Activated T-cell treated with anti-CD3 and anti-CD28 coated beads, Interleukin-2, amount 50 U/mL, for 72 hours (primary cell): ENCODE measurements at places on chromosomes 1 and 21.

GRCh38 chr1:203638950-203639349 is 12.3 kb downstream of the ATP2B4 start:
- no peak for DNase-seq

- no peak for DNase-seq
Observed at GRCh38 chr1:18010408-18010807, 97.2 kb upstream of the IGSF21 start.

DNA sequence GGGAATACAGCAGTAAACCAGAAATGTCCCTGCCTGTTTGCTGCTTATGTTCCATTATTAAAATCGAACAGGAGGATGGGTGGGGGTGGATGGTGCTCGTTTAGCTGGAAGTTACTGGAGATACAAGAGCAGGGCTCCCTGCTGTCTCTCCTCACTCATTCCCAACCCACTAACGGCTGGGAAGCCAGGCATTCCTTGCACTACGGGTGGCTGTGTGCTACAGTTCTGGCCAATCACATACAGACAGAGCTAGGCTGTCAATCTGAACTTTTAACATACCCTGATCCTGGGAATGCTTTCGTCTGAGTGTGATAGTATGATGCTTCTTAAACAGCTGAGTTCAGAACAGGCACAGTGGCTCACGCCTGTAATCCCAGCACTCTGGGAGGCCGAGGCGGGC is 7.0 kb downstream of the SIPA1L2 start:
- DNase-seq = no peak

- DNase-seq = no peak
Observed at GRCh38 chr1:209493559-209493958, 90.0 kb upstream of the CAMK1G start.

- DNase-seq = peak; percentile 86
Observed at GRCh38 chr1:46477153-46477929, 12.3 kb upstream of the DMBX1 start.

DNA sequence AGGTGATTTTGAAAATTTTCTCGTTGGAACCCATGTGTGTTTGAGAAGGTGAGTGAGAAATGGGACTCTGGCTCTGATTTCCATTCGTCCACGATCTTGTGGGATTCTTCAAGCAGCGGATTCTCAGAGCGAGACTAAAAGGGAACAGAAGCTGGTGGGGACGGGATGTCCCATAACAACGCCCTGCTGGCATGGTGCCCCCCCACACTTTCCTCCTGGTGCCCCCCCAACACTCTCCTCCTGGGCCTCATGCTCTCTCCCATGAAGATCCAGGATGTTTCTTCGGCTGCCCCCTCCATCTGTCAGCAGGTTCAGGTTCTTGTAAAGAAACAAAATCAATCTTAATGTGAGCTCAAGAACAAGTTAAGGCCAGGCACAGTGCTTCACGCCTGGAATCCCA is 29.1 kb downstream of the PRDM15 start:
- no peak for DNase-seq

DNA sequence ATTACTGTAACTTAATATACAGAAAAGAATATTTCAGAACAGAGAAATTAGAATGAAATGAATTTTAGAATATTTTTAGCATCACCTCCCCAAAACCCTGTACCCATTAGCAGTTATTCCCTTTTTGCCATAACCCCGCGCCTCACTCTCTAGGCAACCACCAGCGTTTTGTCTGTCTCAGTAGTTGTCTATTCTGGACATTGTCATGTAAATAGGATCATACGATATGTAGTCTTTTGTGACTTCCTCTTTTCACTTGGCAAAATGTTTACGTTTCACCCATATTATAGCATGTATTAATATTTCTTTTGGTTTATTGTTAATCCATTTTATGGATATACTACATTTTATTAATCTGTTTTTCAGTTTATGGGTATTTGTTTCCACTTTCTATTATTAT is 24.9 kb downstream of the SOAT1 start:
- no peak for DNase-seq

GRCh38 chr21:21146587-21147373 is 148.6 kb downstream of the NCAM2 start:
- DNase-seq = no peak

- DNase-seq = no peak
Observed at GRCh38 chr1:20323613-20323920, 32.9 kb downstream of the VWA5B1 start.

DNA sequence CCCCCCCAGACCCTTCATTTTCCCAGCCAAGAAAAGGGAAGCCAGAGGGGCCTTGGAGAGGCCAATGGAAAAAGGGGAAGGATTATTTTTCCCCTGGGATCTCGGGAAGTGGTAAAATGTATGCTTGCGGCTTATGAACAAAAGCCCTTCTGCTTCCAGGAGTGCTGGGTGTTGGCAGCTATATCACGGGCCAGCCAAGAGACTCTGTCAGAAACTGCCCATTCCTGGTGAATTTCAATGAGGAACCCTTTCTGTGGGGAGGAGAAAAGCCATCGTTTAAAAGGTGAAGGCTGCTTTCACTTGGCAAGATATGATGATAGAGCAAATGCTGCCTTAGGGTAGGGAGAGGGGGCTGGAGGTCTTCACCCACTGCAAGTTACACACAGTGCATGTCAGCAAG is 69.7 kb upstream of the ZC3H12A start:
- DNase-seq = no peak

GRCh38 chr1:67831850-67832513 is 1.3 kb downstream of the GNG12 start:
- no peak for DNase-seq

DNA sequence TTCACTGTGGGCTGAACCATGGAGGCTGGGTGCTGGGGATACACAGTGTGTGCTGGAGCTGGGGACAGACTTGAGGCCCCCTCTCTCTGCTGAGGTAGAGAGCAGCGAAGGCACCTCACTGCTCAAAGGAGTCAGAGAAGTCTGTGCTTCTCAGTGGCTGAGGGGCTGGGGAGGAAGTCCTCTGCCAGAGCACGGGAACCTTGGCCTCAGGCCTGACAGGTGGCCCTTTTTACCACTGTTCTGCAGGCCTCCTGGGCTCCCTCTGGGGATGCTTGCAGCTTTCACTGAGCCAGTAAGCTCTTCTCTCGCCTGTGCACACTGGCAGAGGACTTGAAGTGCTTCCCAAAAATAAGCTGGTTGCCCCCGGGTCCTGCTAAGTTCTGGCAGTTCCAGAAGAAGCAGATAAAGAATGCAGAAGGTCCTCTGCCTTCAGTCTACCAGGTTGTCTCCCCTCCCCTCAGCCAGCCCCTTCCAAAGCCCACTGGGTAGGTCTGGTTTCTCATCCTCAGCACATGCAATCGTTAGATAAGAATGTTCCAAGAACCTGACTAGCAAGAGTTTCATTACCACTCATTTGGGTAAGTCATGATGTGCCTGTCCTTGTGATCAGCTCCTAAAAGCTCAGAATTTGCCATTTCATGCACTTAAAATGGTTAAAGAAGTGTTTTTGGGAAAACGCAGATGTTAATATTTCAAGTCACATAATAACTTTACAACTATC is 53.9 kb downstream of the TENT5C start:
- DNase-seq = peak; percentile 58

DNA sequence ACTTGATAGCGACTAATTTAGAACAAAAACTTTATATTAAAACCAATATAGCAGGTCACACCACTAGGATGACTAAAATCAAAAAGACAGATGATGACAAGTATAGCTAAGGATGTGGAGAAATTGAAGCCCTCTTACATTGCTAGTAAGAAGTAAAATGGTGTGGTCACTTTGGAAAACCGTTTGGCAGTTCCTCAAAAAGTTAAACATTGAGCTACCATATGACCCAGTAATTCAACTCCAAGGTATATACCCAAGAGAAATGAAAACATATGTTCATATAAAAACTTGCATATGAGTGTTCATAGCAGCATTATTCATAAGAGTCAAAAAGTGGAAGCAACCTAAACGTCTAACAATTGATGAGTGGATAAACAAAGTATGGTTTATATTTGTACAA is 13.0 kb upstream of the SERINC2 start:
- DNase-seq = no peak

GRCh38 chr1:16900751-16901150 is 5.0 kb downstream of the RNU1-2 start:
- DNase-seq = no peak
